ENCODE measurements at places on chromosomes 16 and 17. TPM values are rescaled to one million over a fixed set of nuclear protein-coding genes. Genes with fewer than 3 reads are reported as not detected.
A peak's percentile ranks its signal among the peaks of the same experiment; 100 is the strongest.

Gene VASN
- total RNA-seq = 37.6 TPM

Gene PDE6G
- 0.59 TPM for total RNA-seq

Gene CTU2
- total RNA-seq = 28.2 TPM

Gene SMIM36
- total RNA-seq = not detected

Gene NPIPB2
- 26.8 TPM for total RNA-seq

Gene HP
- not detected for total RNA-seq

Gene QPRT
- total RNA-seq = 328 TPM

Gene IRX3
- total RNA-seq = 45.2 TPM

Gene HIC1
- 98.9 TPM for total RNA-seq

Gene EXOSC6
- 28.5 TPM for total RNA-seq

Gene CACNG5
- total RNA-seq = not detected

Gene LMF1
- total RNA-seq = 37.4 TPM

- H3K4me1 ChIP-seq = no peaks in the 10 kb centered on the region
- H3K27ac ChIP-seq = no peak overlapping the region
Observed at GRCh38 chr16:49969091-49970030, 55.7 kb upstream of the CNEP1R1 start.

- DNase-seq = no peak
- H3K36me3 ChIP-seq = peaks cover 3% of the 10 kb centered on the region
- H3K27me3 ChIP-seq = no peaks in the 10 kb centered on the region
- no peak overlapping the region for H3K27ac ChIP-seq
- no peak overlapping the region for H3K4me3 ChIP-seq
Observed at GRCh38 chr17:57512258-57512657, 232.8 kb downstream of the CCDC182 start.

GRCh38 chr17:15900871-15901270, 44.1 kb upstream of the ADORA2B start:
- H3K36me3 ChIP-seq = no peaks in the 10 kb centered on the region
- no peak overlapping the region for H3K4me3 ChIP-seq
- no peaks in the 10 kb centered on the region for H3K27me3 ChIP-seq
- no peaks in the 10 kb centered on the region for H3K4me1 ChIP-seq
- no peak overlapping the region for H3K27ac ChIP-seq
- no peak for DNase-seq

DNA sequence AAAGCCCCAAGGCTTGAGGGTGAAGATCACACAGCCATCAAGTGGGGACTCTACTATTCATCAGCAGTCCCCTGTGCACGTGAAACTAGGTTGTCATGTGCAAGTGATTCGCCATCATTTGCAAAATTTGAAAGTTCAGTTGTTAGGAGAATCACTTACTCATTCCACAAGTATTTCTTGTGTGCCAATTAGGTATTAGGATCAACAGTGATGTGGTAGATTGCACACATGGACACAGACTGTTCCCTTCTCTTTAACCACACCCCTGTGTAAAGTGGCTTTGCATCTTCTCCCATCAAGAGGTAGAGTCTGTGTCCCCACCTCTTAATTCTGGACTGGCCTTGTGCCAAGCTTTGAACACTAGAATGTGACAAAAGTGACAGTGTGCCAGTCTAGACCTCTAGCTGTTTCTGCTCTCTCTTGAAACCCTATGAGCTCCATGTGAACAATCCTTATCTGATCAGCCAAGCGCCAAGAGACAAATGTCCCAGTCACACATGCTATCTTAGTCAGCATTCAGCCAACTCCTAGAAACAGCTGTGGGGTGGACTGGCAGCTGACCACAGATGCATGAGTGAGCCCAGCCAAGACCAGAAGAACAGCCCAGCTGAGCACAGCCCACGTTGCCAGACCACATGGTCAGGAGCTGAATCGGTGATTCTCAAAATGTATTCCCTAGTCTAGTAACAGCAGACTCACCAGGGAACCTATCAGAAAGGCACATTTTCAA, 31.5 kb upstream of the SHISA9 start:
- no peak for DNase-seq
- no peak overlapping the region for H3K27ac ChIP-seq
- no peaks in the 10 kb centered on the region for H3K36me3 ChIP-seq
- no peaks in the 10 kb centered on the region for H3K4me1 ChIP-seq
- H3K4me3 ChIP-seq = no peak overlapping the region

DNA sequence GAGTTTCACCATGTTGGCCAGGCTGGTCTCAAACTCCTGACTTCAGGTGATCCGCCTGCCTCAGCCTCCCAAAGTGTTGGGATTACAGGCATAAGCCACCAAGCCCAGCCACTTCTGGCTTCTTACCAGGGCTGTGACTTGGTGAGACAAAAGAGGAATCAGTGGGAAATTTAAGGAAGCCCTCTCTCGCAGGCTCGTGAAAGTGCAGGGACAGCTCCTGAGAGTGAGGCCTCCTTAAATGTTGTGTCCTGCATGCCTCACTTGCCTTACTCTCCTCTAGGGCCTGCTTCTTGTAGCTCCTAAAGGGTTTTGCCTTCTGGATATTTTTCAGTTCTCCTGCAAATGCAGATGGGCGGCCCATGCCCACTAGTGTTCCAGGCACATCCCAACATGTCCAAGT, 5.2 kb downstream of the AHSP start:
- H3K36me3 ChIP-seq = no peaks in the 10 kb centered on the region
- peaks cover 26% of the 10 kb centered on the region for H3K27me3 ChIP-seq
- no peak overlapping the region for H3K27ac ChIP-seq

DNA sequence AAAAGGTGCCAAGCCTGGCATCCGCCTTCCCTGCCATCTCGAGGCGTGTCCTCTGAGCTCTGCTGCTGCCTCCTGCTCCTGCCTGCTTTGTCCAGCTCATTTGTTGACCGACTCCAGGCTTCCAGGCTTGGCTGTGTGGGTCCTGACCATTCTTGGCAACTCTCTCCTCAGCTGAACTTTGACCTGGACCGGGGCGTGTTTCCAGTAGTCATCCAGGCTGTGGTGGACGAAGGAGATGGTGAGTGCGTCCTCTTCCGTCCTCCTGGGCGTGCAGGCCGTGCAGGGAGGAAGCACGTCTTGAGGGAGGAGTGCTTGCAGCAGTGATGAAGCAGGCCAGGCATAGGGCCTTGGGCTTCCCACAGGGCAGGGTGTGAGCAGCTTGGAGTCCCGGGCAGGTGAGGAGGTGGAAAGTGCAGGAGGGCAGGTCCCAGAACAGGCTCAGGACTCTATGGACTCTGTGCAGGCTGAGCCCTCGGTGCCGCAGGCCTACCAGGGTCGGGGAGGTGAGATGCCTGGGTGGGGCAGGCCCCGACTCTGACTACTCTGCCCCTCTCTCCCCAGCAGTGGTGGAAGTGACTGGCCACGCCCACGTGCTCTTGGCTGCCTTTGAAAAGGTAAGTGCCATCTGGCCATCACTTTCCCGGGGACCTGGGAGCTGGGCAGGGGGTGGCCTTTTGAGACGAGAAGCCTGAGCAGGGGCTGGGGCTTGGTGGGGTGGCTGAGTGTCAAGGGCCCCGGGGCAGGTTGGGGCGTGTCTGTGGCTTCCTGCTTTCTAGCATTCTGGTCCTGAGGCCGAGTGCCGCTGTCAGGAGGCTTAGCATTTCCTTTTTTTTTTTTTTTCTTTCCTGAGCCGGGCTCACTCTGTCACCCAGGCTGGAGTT, 28.6 kb upstream of the NUDT16L1 start:
- H3K4me3 ChIP-seq = no peak overlapping the region
- peaks cover 11% of the 10 kb centered on the region for H3K36me3 ChIP-seq
- DNase-seq = no peak
- no peaks in the 10 kb centered on the region for H3K27me3 ChIP-seq

DNA sequence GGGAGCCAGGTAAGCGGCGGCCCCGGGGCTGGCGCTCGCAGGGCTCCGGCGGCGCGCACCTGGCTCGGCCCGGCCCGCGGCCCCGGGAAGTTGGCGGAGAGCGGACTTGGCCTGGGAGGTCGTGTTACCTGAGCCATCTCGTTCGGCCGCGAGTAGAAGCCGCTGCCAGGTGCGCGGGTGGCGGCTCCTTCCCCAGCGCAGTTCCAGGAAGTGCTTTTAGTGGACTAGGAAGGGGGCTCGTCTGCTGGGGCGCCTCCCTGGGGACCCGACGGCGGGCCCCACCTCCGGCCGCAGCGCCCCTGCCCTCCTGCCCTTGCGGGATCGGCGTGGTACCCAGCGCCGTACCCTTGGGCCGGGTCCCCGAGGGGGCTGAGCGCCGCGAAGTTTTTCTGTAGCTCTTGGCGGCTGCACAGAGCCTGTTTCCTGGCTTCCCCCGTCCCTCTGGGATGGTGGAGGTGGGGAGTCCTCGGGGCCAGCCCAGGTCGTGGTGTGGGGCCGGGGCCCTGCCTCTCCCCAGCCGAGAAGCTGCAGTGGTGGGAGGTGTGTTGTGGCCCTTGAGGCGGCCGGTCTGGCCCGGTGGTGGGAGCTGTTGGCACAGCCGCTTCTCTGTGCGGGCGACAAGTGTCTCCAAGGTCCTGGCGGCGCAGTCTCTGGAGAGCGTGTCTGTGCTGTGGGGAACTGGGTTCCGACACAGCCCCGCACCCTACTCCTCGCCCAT, 96.9 kb downstream of the RAB11FIP4 start:
- peaks cover 29% of the 10 kb centered on the region for H3K27me3 ChIP-seq
- peaks cover 20% of the 10 kb centered on the region for H3K4me1 ChIP-seq
- peak overlapping the region; percentile 84 for H3K27ac ChIP-seq

DNA sequence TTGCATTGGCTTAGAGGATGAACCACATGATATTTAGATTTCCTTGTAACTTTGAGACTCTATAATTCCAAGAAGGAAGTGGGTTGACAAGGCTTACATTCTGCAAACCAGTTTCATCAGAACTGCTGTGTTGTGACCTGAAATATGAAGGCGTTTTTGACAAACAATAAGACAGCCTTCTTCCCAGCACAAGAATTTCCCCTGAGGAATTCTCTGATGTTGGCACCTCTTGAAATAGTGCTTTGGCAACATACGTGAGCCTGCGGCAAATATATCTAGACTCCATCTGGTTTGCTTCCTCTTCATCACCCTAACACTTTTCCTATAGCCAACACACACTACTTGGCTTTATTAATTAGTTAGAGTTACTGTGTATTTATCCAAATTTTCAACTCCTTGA, 585.5 kb upstream of the SOX9 start:
- H3K27me3 ChIP-seq = no peaks in the 10 kb centered on the region
- no peaks in the 10 kb centered on the region for H3K4me1 ChIP-seq
- H3K27ac ChIP-seq = no peak overlapping the region
- no peak overlapping the region for H3K4me3 ChIP-seq

GRCh38 chr16:20383106-20384029, 21.2 kb downstream of the PDILT start:
- no peak overlapping the region for H3K4me3 ChIP-seq
- peak; percentile 71 for DNase-seq
- H3K4me1 ChIP-seq = no peaks in the 10 kb centered on the region
- H3K27me3 ChIP-seq = peaks cover 38% of the 10 kb centered on the region
- no peak overlapping the region for H3K27ac ChIP-seq

- H3K4me1 ChIP-seq = peaks cover 21% of the 10 kb centered on the region
- no peak for DNase-seq
- H3K27ac ChIP-seq = no peak overlapping the region
- no peaks in the 10 kb centered on the region for H3K36me3 ChIP-seq
Observed at GRCh38 chr16:73163238-73163815, 115.4 kb upstream of the ZFHX3 start.

GRCh38 chr16:31697744-31698125, 170.0 kb downstream of the AHSP start:
- no peak overlapping the region for H3K27ac ChIP-seq
- H3K27me3 ChIP-seq = peaks cover 11% of the 10 kb centered on the region
- H3K4me3 ChIP-seq = no peak overlapping the region
- no peak for DNase-seq
- H3K36me3 ChIP-seq = no peaks in the 10 kb centered on the region

- H3K27me3 ChIP-seq = no peaks in the 10 kb centered on the region
- H3K4me3 ChIP-seq = no peak overlapping the region
- no peak overlapping the region for H3K27ac ChIP-seq
- no peaks in the 10 kb centered on the region for H3K4me1 ChIP-seq
- peaks cover 4% of the 10 kb centered on the region for H3K36me3 ChIP-seq
- no peak for DNase-seq
Observed at GRCh38 chr17:81108220-81108619, 57.1 kb upstream of the PVALEF start.

DNA sequence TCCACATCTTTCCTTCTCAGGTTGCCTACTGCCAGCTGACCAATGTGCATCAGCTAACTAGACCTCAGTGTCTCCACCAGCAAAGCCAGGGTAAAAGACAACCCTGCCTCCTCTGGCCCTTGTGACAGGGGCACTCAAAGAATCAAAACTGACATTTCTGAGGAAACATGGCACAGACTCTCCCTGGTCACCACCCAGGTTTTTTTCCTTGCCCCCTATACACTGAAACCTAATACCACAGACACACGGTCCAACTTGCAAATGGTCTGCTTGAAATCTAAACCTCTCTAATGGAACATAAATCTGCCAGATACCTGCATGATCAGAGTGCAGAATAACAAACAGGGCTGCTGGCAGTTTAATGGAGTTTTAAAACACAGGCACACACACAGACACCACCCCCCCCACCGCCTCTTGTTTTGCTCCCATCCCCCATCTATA, 19.5 kb upstream of the CORO6 start:
- no peak overlapping the region for H3K4me3 ChIP-seq
- H3K36me3 ChIP-seq = peaks cover 7% of the 10 kb centered on the region
- DNase-seq = no peak
- H3K27ac ChIP-seq = peak overlapping the region; percentile 87

GRCh38 chr16:19105891-19106624, 7.7 kb upstream of the ITPRIPL2 start:
- H3K4me1 ChIP-seq = peaks cover 8% of the 10 kb centered on the region
- H3K27ac ChIP-seq = no peak overlapping the region
- no peak for DNase-seq

GRCh38 chr17:38556239-38556638, 49.5 kb downstream of the SRCIN1 start:
- H3K27me3 ChIP-seq = peaks cover 30% of the 10 kb centered on the region
- no peak overlapping the region for H3K4me3 ChIP-seq
- H3K27ac ChIP-seq = no peak overlapping the region
- peaks cover 24% of the 10 kb centered on the region for H3K4me1 ChIP-seq
- H3K36me3 ChIP-seq = peaks cover 4% of the 10 kb centered on the region

DNA sequence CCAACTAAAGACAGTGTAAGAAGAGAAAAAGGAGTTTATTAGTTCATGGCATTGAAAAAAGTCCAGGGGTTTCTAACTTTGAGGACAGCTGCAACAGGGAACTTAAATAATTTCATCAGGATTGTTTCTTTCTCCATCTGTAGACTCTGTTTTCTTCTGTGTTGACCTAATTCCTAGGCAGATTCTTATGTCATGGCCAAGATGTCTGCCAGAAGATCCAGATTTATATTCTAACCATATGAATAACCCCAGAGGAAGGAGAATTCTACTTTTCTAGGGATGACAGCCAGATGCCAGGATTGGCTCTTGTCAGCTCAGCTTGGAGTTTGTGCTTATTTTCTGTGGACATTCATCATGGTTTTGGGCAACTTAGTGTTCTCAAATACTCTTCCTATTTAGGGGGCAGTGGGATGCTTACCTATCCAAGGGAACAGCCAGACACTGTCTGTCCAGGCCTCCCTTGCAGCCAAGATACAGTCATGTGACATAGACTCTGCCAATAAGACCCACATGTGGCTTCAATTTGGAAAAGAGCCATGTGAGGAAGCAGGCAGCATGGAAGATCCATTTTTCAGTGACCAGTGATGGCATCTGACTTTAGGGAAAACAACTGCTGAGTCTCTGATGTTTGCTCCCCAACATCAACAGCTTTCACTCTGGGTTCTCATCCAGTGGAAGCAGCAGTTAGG, 18.2 kb downstream of the PCTP start:
- peaks cover 33% of the 10 kb centered on the region for H3K36me3 ChIP-seq
- no peak overlapping the region for H3K4me3 ChIP-seq
- DNase-seq = no peak
- no peaks in the 10 kb centered on the region for H3K27me3 ChIP-seq

GRCh38 chr17:78957128-78957527, 22.6 kb downstream of the LGALS3BP start:
- no peak overlapping the region for H3K4me3 ChIP-seq
- no peaks in the 10 kb centered on the region for H3K36me3 ChIP-seq
- peaks cover 13% of the 10 kb centered on the region for H3K4me1 ChIP-seq
- no peaks in the 10 kb centered on the region for H3K27me3 ChIP-seq
- no peak for DNase-seq
- no peak overlapping the region for H3K27ac ChIP-seq
